ENCODE measurements at places on chromosomes 5 and 9. TPM values are rescaled to one million over a fixed set of nuclear protein-coding genes. Genes with fewer than 3 reads are reported as not detected.

DNA sequence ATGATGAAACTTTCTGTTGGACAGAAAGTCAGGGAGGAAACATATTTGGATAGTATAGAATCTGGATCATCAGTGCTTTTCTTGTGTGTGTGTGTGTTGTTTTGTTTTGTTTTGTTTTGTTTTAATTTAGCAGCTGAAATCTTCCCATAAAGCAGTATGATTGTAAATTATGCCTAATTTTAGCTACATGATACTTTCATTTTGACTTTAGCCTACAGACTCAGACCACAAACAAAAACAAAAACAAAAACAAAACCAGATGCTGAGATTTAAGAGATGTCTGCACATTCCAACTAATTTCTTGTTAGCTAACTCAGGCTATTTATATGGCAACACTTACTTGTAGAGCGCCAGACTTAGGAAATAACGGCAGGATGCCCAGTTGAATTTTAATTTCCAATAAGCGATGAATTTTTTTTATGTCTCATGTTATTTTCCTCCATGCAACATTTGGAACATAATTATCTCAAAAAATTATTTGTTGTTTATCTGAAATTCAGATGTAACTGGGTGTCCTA, 119.5 kb upstream of the TRPC7 start:
- DNase-seq, result no peak

- no peak for DNase-seq
Observed at GRCh38 chr9:5008202-5008601, 23.1 kb downstream of the JAK2 start.

DNA sequence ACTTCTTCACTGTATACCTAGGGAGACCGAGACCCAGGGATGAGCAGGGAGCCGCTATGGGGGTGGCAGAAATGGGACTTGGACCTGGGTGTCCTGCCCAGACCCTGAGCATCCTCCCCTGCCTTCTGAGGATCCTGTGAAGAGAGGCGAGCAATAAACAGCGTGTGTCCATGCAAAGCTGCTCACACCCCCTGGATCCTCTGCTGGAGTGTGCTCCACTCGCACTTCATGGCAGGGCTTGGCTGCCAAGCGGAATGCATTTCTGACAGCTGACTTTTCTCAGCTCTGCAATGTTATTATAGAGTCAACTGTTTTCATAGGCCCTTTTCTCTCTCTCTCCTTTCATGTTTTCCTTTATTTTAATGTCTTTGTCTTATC, 31.0 kb upstream of the ALDH1B1 start:
- no peak for DNase-seq

GRCh38 chr9:98556511-98556910, 152.2 kb downstream of the GABBR2 start:
- DNase-seq, result no peak

The AGTPBP1 gene
- 7.2 TPM for polyA plus RNA-seq

DNA sequence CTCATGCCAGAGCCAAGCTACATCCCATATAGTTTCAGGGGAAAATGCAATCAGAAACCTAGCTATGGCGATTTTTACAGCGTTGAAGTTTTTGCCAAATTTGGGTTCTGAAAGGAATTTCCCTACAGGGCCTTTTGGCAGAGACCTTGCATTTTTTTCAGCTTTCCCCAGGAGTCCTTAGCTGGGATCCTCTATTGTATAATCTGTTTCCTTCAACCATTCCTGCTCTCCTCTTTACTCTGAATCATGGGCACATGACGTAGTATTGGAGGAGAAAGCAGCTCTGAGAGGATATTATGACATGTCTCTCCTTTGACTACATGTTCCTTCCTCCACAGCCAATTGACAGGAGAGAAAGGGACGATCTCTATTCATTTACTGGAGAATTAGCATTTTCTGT, 118.5 kb upstream of the ERCC6L2 start:
- DNase-seq, result peak; percentile 81

GRCh38 chr5:141839015-141839513, 39.1 kb downstream of the PCDH1 start:
- DNase-seq, result peak; percentile 56

The PFN3 gene
- not detected for polyA plus RNA-seq

DNA sequence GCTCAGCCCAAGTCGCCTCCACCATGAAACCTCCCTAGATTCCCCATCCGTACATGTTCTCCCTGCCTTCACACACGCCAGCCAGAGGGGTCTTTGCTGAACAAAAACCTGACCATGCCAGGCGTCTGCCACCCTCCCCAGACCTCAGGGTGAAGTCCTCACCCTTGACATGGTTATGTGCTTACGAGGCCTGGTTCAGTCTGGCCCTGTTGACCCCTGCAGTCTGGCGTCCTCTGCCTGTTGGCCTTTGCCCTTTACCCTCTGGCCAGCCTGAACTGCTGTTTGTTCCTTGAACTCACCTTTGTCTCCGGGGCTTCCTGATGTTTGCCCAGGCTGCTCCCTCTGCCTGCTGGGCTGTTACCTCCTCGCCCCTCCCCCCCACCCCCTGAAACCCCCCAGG, 29.8 kb downstream of the NCS1 start:
- no peak for DNase-seq

The PCDHA11 gene
- not detected for polyA plus RNA-seq

GRCh38 chr9:111945216-111945615, 48.6 kb downstream of the UGCG start:
- DNase-seq, result peak; percentile 69

DNA sequence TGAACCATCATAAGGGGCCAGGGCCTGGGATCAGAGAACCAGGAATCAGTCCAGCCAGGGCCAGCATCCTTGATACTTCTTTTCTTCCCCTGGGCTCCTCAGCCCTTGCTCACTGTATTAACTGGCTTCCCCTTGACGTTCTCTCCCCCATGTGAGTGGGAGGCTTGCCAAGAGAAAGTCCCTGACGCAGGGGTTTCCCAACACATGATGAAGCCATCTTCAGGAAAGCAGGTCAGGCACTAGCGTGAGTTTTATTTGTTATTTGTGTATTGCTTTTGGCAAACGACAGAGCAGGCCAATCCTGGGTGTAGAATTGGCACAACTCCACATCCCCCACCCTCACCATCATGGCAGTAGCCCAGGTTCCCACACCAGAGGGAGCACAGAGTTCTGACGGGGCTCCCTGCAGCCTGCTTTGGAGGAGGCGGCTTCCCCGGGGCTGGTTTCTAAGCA, 165.5 kb upstream of the NFIL3 start:
- peak; percentile 55 for DNase-seq

- DNase-seq, result no peak
Observed at GRCh38 chr5:151574444-151574996, 16.6 kb downstream of the FAT2 start.

The MRPS27 gene
- polyA plus RNA-seq, result 36.4 TPM

DNA sequence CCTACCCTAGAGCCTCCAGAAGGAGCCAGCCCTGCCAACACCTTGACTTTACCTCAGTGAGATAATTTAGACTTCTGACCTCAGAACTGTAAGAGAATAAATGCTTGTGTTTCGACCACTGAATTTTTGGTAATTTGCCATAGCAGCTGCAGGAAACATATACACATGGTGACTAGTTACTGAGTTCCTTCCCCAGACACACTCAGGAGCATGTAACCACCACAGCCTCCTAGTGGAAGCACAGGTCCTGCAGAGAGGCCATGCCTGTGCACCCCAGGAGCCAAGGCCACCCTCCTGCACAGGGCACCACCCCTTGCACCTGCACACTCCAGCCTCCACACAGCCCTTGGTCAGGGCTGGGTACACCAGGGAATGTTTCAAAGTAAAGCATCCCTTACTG, 7.6 kb upstream of the CAMSAP1 start:
- peak; percentile 14 for DNase-seq

The UNC13B gene
- polyA plus RNA-seq, result 5.5 TPM

The KLF9 gene
- 2.6 TPM for polyA plus RNA-seq

- DNase-seq, result peak; percentile 66
Observed at GRCh38 chr5:138212828-138213160, 329 bp downstream of the CDC23 start.

The PPP1R2B gene
- polyA plus RNA-seq, result 0.10 TPM

The DOLPP1 gene
- 13.7 TPM for polyA plus RNA-seq

DNA sequence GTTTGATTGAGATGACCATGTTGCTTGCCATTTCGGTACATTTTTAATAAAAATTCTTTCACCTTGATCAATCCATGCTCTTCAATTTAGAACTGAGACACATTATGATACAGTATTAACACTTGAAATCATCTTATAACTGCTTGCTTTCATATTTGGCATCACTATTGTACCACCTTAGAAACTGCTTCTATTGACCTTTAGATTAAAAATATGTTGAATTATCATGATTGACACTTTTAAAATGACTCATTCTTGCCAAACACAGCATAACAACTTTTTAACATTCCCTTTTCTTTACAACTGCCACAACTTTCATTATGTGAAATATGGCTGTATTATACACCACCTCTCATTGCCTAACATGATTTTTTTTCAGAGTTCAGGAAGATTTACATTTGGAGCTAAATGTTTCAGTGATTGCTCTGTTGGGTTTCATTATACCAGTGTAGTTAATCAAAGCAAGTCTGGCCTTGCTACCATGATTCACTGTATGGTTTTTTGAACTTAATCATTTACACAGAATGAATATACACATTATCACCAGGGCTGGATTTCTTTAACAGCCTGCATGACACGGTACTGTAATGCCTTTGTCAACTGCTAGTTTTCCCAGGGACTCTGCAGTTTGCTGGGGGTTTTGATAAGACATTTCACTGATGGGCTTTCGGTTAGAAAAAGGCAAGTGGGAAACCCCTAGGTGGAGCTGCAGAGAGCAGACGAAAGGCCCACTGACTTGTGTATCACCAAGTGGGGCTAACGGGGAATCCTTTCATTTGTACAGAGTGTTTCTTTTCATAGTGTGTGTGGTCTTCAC, 93.6 kb upstream of the TLE4 start:
- DNase-seq, result peak; percentile 24

DNA sequence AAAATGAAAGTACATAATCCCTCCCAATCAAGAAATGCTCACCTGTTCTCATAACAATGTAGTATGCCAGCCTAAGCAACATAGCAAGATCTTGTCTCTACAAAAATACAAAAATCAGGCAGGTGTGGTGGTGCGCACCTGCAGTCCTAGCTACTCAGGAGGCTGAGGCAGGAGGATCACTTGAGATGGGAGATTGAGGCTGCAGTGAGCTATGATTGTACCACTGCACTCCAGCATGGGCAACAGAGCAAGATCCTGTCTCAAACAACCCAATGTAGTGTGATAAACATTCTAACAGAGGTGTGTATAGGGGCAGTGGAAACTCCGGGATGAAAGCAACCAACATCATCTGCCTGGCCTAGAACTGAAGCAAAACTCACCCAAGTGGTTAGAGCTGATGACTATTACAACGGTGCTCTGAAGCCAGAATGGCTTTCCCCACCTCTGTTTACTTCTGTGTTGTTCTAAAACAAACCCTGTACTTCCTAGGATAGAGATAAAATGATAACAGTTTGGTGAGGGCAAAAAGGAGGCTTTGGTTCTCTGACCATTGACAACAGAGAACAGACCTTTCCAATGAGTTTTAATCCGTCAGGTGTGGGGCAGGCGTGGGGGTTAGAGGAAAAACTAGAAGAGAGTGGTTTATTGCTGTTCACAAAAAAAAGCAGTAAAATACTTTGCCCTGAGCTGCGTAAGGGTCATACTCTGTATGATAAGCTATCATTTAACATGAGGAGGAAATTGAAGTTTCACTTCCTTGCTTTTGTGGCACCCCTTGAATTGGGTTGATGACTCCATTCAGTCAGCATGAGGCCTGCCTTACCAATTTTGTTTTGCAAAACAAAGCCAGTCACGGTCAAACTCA, 18.9 kb downstream of the WNT8A start:
- DNase-seq, result no peak

The SOX30 gene
- polyA plus RNA-seq, result 0.08 TPM

The HAUS6 gene
- polyA plus RNA-seq, result 7.0 TPM

- DNase-seq, result peak; percentile 61
Observed at GRCh38 chr5:9775339-9775738, 145.2 kb upstream of the TAS2R1 start.

- no peak for DNase-seq
Observed at GRCh38 chr5:1401536-1402138, 43.6 kb downstream of the SLC6A3 start.

GRCh38 chr9:110655754-110656641, 12.6 kb upstream of the MUSK start:
- peak; percentile 90 for DNase-seq

The MTMR12 gene
- polyA plus RNA-seq, result 5.1 TPM

The SLC34A3 gene
- not detected for polyA plus RNA-seq

Data from GM23248 (cell line).